NCI-H1930 (cell line): ENCODE measurements at places on chromosomes 6 and 20.

- no peak for DNase-seq
Measured at GRCh38 chr6:106870824-106871717, 103.5 kb downstream of the CD24 start.

GRCh38 chr6:33691456-33692077 is 19.9 kb downstream of the UQCC2 start:
- DNase-seq: no peak

GRCh38 chr20:15627501-15627903 is 945.7 kb downstream of the KIF16B start:
- DNase-seq: no peak

DNA sequence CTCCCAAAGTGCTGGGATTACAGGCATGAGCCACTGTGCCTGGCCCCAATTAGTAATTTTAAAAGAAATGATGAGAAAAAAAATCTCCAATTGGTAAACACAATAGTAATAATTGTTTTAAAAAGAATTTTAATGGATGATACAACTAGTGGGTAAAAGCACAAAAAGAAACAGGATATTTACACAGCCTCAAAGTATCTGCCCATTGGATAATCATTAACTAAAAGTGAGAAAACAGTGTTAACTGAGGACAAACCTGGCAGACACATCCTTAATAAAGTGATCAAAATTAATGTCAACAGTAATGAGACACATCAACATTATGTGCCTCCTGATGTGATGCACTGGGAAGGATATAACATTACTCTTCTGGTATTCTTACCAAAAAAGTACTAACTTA is 24.5 kb downstream of the DTNBP1 start:
- DNase-seq: no peak

- no peak for DNase-seq
Measured at GRCh38 chr6:98498144-98498775, 336.1 kb upstream of the POU3F2 start.

GRCh38 chr6:132814716-132815570 is 574 bp downstream of the RPS12 start:
- DNase-seq: no peak

DNA sequence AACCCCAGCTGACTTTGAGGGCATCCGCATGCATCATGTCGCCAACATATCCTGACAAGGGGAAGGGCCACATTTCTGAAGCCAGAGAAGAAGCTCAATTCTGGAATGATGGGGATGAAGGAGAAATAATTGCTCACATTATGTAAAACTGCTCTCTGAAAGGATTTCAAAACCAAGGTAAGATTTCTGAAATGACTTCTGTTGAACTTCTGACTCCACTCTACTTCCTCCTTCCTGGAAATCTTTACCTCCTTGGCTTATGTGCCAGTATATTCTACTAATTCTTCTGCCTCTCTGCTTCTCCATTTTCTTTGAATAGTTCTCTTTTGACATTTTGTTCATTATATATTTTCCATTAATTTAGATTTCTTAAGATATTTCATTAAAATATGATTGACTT is 31.9 kb downstream of the HLA-DPB1 start:
- DNase-seq: no peak

DNA sequence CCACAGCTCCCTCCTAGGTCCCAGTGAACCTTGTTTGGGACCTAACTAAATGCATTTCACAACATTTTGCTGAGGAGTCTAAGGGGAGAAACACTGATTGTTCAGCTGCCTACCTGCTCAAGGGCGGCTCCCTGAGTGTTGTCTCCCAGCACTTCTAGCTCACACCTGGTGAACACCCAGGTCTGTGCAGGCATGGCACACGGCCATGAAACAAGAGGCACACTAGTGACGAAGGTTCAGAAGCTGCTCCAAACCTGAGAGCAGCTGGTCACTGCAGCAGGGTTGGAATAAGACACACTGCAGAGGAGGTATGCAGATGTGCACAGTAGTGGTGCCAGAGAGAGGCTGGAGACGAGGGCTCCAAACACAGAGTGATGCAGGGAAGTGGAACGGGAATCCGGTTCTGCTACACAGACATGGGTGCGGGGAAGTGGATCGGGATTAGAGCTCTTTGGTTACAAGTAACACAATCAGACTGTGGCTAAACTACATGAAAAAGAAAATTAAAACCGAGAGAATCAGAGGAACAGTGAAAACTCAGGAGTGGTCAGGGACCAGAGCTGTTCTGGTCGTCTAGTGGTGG is 486.1 kb upstream of the CDH4 start:
- DNase-seq: no peak

- no peak for DNase-seq
Measured at GRCh38 chr20:11522366-11522741, 395.3 kb upstream of the BTBD3 start.

DNA sequence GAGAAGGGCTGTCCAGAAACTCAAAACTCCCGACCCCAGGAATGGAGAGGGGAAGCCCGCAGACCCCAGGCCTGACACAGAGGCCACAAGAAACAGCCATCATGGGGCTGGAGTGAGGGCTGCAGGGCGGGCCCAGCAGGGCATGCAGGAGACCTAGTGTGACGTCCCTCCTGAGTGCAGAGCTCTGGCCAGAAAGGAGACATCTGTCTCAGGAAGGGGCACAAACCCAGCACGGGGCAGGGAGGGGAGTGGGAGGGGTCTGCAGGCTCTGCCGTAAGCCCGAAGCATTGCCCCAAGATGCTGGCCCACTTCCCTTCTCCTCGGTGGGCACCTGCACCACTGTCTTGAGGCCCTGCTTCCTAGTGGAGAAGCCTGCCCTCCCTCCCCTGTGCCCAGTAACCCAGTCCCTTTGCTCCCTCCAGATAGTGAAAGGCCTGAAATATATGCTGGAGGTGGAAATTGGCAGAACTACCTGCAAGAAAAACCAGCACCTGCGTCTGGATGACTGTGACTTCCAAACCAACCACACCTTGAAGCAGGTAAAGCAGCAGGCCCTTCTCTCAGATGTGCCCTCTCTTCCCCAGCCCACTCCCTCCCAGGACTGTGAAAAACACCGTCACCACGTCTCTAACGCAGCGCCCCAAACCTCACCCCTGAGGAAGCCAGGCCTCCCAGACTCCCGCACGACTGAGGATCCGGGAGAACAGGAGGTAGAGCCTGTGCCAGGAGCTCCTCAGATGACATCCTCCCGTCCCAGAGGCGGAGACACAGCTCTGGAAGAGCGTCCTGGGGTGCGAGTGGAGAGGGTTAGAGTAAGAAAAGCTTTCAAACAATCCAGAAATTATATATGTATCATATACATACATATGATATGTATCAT is 9.7 kb downstream of the CST7 start:
- no peak for DNase-seq

DNA sequence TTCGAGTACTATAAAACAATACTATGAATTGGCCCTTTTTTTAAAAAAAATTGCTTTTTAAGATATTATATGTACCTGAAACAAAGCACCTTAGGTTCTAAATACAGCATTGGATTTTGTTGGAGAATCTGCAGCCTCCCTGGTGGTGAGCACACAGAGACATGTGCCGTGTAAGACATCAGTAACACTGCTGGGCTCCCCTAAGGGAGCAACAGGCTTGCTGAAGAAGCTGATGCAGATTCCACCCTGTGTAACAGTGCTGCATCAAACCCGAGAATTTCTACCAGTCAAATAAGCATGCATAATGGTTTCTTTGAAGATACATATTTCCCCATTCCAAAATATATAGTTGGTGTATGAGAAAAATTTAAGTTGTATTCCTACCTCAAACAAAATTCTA is 17.4 kb downstream of the KIAA1586 start:
- no peak for DNase-seq

DNA sequence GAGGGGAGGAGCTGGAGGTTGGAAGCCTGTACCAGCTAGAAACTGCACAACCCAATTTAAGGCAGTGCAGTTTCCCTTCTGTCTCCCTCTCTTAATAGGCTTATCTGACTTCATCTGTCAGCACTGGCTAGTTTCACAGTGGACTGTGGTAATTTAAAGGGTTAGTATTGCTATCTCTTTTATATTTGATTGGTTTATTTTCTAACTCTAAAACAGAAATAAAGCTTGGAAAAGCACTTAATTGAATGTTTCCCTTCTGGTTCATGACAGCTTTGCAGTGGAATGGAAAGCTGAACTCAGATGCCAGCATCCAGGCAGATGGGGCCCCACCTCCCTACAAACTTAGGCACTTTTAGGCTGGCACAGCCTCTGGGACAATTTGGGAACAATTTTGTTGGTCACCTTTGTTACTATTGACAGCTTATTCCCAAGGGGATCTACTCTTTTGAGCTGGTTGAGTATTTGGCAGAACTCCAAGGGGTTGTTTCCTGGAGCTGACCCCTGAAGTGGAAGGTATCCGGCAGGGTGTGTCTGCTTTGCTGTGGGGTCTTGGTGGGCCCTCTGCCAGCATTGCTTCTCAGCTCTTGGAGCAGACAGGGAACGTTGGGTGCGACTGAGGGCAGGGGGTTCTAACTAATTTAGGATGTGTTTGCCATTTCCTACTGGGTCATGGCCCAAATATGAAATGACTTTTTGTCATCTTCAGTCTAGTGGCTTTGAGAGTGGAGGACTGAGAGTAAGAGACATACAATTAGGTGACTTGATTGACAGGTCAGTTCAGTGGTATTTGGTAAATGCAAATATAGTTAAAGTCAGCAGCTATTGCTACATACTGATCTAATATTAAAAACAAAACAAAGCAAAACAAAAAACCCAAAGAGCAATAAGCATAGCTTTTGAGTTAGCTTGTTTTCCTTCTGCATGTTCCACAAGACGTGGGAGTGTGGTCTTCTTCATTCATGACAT is 9.3 kb downstream of the SH3BGRL2 start:
- DNase-seq: no peak

DNA sequence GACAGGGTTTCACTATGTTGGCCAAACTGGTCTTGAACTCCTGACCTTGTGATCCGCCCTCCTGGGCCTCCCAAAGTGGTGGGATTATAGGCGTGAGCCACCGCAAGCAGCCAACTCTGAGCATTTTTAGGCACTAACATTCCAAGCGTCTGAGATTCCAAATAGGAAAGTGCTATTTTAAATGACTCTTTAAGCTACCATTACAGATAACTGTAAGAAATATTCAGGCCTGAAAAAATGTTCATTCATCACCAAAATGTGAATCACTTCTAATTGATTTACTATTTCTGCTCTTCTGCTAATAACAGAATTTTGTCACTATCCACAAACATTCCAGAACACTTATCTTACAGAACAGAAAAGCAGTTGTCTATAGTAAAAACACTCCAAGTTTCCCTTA is 106.5 kb downstream of the BACH2 start:
- DNase-seq: no peak

GRCh38 chr6:137882225-137882961 is 15.3 kb downstream of the TNFAIP3 start:
- no peak for DNase-seq

DNA sequence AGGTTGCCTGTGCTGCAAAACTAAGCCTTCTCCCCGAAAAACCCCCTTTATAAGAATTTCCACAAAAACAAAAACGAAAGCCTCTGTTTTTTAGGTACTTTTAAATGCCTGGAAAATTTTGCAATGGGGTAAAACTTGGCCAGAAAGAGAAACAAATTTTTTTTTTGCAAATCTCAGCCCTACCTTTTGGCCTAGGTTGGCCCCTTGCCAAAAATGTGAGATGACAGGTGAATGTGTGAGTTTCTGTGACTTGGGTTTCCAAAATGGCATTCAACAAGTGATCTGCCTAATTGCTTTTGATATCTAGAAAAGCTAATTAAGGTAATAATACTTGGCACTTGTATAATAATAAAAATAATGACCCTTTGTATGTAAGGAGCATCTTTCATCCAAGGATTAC is 48.4 kb downstream of the MAFB start:
- DNase-seq: no peak

DNA sequence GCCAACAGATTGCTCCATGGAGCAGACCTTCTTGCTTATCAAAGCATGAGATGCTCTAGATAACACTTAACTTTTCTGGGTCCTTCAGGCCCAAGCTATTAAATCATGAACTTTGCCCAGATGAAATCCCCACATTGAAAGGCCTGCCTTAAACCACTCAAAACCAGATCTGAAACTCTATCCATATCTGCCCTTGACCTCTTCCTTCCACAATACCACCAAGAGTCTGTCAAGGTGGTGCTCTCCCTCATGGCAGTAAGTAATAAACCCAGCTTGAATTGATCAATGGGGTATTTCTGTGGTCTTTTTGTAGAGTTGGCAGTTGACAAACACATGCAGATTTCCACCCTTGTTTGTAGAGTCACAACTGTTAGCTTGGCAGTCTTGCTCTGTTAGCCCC is 135.5 kb downstream of the ISM1 start:
- DNase-seq: no peak

GRCh38 chr6:106315765-106316374 is 9.7 kb downstream of the ATG5 start:
- DNase-seq: no peak

- no peak for DNase-seq
Measured at GRCh38 chr6:44742201-44742600, 354.7 kb downstream of the CDC5L start.

GRCh38 chr6:33202799-33203198 is 1.7 kb upstream of the HSD17B8 start:
- DNase-seq: no peak

- no peak for DNase-seq
Measured at GRCh38 chr6:85092226-85092625, 327.8 kb upstream of the TBX18 start.

GRCh38 chr6:40892223-40892622 is 146.8 kb downstream of the UNC5CL start:
- DNase-seq: no peak

GRCh38 chr20:37474386-37474785 is 46.7 kb upstream of the NNAT start:
- no peak for DNase-seq

GRCh38 chr20:59585714-59586409 is 18.5 kb upstream of the PHACTR3 start:
- no peak for DNase-seq

GRCh38 chr6:152952866-152953509 is 29.9 kb downstream of the FBXO5 start:
- no peak for DNase-seq

DNA sequence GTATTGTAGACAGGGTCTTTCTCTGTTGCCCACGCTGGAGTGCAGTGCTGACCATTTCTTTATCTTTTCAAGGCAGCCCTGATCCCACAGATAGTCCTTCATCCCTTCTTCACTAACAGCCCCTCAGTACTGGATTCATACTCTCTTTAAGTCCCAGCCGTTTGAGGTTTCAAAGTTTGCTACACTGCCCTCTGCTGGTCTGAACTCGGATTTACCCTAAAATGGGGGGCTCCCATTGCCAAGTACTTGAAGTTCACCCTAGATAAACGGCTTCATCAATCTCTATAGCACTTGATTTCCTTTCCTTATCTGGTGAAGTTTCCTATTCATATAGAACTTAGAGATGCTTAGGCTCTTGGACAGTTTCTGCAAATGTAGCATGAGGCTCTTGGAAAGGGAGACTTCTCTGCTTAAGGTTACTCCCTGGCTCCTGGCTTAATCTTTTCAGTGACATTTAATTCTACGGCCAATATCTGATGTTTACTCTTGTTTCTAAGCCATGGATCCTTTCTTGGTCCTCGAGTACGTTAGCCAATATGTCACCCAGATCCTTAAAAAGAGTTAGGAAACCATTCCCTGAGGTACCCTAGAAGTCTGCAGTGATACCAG is 21.4 kb upstream of the PREP start:
- DNase-seq: peak; percentile 44

GRCh38 chr6:139422105-139423036 is 47.9 kb upstream of the CITED2 start:
- DNase-seq: no peak

GRCh38 chr20:53990768-53991450 is 79.5 kb downstream of the BCAS1 start:
- no peak for DNase-seq

GRCh38 chr6:965343-965742 is 272.4 kb upstream of the EXOC2 start:
- DNase-seq: no peak

GRCh38 chr6:69494595-69494994 is 302.2 kb downstream of the LMBRD1 start:
- no peak for DNase-seq
